ENCODE measurements at places on chromosomes 12 and 14.

GRCh38 chr14:93301821-93302447 lies 30.9 kb downstream of the BTBD7 start:
- no peak for DNase-seq

DNA sequence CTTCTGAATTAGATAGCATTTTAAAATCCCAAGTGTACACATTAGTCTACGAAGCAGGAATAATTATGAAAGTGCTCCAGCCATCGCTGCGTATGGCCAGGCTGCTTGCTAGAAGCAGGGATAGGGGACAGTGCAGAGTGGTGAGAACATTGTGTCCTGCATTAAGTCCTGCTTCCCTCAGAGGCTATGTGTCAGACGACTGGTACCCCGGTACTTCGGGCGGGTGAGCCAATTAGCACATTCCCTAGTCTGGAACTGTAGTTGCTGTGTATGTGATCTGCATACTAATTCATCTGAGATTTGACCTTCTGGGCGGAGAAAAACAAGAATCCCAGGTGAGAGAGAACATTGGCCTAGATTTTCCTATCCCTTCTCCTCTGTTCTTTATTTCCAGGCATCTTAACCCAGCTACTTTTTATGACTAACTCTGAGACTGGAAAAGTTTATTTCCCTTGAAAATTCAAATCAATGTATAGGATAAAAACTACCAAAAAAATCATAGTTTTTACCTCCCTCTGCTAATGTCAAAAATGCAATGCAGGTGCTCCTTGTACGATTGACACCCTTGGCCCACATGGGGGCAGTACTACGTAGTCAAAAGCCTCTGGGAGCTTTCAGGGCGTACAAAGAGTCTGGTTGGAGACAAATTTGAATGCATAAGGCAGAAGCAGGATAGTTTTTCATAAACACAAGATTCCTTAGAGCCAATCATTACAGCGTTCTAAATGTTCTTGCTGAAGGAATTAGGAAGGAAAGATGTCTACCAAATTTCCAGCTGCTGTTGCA lies 764.3 kb downstream of the NOVA1 start:
- DNase-seq, result peak; percentile 19

- DNase-seq, result no peak
Measured at GRCh38 chr14:81137316-81137715, 83.4 kb downstream of the GTF2A1 start.

GRCh38 chr12:14999021-14999694 lies 26.3 kb downstream of the PDE6H start:
- peak; percentile 35 for DNase-seq

- DNase-seq, result peak; percentile 75
Measured at GRCh38 chr14:75399843-75400775, 27.7 kb upstream of the JDP2 start.

GRCh38 chr12:20370866-20371519 lies 2.7 kb downstream of the PDE3A start:
- no peak for DNase-seq

DNA sequence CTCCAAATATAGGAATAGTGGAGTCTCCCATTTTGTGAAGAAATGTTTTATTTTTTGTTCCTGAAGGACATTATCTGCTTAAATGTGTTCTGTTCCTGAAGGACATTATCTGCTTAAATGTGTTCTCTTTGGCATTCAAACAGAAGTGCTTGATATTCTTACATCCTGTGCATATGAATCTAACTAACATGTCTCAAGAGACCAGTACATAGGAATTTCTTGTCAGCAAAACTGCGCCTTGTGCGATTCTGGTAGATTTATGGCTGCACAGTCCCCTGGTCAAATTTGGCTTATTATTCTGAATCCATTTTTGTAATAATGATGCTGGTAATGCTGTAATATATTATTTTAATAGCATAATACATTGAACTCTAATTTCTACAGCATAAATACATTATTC lies 722.4 kb downstream of the NOVA1 start:
- no peak for DNase-seq

DNA sequence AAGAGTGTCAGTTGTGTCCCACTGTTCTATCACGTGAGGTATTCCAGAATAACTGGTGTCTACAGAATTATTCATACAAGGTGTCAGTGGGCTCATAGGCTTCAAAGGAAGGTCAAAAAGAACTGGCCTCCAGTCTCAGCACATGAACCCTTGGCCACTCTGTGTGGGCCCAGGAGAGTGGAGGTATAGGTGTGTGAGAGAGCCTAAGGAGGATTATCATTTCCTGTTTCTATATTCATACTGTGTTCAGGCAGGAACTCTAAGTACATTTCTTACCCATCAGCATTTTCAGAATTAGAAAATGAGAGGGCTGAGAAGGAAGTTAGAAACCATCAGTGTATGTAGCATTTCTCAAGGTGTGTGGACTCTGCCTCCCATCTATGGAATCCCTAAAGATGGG lies 87.0 kb downstream of the BTG1 start:
- DNase-seq, result no peak

DNA sequence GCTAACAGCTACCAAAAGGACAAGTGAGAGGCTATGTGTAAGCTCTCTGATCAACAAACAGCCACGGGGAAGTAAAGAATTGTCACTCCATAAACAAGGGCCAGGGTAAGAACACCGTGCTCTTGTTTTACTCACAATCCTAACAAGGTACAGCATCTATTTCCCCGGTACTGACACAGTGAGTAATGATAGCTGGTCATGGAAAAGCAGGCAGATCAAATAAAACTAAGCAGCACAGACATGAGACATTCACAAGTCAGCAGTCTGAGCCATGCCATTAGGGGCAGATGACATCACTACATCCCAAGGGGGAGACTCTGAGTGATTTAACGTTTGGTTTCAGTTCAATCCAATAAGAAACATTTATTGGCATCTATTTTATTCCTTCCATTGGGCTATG lies 54.4 kb downstream of the ARL6IP4 start:
- no peak for DNase-seq

DNA sequence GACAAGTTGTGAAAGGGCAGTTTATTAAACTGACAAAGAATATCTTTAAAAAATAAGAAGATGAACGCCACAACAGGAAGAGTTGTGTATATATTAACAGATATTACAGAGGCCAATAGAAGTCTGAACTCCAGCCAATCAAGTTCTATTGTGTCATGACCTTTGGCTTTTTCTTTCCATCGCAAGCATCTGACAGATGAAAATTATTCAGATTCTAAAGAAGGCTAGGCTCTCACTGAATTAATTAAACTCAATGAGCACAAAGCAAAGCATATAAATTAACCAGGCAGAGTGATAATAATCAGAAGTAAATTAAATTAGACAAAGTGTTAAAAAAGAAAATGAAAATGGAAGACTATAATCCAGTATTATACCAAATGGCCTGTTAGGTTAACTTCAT lies 62.0 kb upstream of the PYGL start:
- DNase-seq, result no peak

DNA sequence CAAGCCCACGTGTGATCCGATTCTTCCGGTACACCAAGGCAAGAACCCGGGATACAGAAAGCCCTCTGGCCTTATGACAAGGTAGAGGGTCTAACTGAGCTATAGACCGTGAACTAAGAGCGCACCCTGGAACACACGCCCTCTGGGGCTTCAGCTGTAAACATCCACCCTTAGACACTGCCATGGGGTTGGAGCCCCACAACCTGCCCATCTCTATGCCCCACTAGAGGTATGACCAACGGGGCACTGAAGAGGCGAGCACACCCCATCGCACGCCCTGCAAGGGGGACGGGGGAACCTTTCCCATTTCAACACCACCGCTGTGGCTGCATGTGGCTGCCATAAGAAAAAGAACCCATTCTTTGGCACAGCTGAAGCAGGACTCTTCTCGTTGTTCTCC lies 1206.0 kb upstream of the TMEM132C start:
- no peak for DNase-seq

- no peak for DNase-seq
Measured at GRCh38 chr12:104701756-104702155, 245.0 kb downstream of the CHST11 start.

DNA sequence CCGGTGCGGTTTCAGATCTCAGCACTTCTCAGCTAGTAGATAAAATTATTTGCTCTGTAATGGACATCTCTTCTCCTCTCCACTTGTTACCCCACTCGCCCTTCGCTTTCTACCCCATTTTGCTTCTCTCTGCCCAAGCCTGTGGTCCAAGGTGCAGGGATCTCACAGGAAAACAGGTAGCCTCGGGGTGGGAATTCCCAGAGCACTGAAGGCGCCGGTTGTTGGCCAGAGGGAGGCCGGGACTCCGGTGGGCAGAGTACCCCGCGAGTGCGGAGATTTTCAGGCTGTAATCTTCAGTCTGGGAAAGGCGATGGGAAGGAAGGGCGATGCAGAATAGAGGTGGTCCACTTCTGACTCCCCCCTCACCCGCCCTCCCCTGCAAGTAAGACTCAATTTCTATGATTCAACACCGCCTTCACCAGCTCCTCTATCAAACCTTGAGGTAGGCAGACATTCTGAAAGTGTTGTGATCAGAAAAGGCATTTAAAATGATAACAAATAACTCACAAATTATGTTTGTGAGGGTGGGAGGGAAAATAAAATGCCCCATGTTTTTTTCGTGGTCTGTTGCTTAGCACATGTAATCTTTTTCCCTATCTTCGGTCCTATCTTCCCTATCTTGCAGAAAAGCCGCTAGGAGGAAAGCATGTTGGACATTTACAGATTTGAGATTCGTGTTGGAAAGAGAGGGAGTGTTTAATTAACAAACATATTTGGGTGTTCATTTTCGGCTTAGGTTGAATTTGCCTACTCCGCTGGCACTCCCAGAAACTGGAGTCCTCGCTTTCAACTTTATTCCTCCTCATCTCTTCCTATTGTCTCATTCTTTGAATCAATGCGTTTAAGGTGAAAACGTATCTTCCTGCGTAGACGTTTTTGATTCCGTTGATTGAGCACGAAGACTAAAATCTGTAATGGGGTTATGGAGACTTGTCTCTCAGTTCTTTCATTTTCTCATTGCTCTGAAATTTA lies 8.5 kb downstream of the FOXG1 start:
- no peak for DNase-seq

DNA sequence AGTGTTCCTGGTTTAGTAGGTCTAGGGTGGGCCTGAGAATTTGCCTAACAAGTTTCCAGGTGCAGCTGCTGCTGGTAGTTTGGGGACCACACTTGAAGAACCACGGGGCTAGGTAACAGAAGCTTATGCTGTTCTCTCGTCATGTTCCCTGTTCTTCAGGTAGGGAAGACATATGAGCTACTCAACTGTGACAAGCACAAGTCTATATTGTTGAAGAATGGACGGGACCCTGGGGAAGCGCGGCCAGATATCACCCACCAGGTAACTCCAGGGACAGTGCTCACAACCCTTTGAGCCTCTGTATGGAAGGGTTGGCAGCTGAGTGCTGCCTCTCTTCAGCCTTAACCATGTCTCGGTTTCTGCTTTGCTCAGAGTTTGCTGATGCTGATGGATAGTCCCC lies 3.5 kb downstream of the EMG1 start:
- no peak for DNase-seq

GRCh38 chr12:118984161-118984943 lies 3.0 kb downstream of the SRRM4 start:
- no peak for DNase-seq

DNA sequence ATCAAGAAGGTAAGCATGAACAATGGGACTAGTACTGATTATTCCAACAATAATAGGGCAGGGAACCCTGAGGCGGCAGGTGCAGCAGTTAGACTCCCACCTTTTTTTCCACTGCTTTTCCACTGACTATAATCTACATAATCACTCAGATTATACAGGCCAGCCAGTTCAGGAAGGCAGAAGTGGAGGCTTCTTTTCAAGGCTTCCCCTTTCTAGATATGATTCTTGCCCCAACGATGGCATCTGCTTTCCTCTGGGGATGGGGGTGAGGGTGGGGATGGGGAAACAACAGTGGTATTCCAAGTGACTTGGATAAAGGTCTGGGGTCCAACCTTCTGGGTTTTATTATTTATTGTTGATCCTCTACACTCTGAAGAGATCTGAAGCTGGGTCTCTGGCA lies 331 bp downstream of the NCKAP1L start:
- DNase-seq, result no peak

DNA sequence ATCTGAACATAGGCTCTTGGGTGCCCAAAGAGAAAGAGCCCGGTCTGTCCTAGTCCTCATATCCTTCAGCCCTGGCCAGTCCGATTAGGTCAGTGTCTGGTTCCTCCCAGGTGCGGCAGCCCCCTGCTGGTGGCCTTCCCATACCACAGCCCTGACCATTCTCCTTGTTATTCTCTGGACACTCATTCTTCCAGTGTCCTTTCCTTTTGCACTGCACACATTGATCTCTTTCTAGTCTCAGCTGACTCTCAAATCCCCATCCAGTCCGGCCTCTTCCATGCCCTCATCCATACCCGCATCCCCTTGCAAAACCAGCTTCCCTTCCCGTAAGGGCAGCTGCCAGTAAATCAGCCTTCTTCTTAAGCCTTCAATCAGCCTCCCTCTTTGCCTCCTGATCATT lies 1316.3 kb downstream of the TMEM121 start:
- DNase-seq, result no peak

DNA sequence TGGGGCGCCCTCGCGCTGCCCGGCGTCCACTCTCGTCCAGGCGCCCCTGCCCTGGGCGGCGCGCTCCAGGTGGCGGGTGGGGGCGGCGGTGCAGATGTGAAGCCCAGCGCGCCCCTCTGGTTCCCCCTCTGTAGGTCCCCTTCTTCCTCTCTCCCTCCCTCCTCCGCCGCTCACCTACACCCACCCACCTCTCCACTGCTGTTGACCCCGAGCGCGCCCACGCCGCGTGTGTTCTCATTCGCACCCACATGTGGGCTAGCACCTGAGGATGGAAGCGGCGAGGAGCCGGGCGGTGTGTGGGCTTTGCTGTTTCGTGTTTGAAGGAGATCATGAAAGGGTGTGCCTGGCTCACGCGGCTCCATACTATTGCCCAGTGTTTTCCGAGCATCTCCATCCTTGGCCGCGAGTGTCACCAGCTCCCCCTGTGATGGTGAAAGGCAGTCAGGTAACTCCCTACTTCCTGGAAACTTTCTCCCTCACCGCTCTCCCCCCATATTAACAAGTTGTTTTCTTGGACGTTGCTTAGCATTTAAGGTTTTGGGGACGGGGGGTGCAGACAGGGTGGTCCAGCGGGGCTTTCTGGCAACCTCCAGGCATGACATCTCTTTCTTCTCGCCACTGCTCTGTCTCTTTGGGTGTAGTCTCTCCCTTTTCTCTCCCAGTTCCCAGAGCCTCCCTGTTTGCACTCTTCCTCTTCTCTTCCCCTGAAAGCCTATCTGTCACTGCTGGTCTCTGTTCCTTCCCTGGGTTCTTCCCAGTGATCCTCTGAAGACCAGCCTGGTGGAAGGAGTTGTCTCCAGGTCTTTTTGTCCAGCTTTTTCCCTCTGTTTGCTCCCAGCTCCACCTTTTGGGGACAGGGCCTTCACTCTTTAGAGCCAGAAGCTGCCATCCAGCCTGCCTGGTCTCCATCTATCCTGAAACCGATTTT lies 1.6 kb downstream of the CACNA1C start:
- DNase-seq, result peak; percentile 51

DNA sequence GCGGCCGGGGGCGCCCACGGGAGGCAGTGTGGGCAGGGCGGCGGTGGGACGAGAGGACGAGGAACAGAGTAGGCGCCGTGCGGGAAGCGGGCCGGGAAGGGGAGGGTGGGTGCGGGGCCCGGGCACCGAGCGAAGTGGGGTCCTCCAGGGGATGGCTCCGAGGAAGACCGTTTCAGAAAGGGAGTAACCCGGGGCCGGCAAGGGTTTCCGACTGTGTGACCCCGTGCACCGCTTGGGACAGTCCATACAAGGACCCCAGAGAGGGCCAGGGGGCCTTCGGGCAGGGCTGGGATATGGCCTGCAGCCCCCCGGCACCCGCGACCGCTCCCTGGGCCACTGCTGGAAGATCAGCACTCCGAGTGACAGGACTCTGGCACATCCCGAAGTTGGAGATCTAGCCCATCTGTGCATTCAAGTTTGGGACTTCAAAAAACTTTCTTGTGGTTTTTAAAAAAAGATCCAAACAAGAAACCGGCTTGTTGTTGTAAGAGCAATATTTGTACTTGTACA lies 448 bp downstream of the TSPAN9 start:
- DNase-seq, result peak; percentile 50

GRCh38 chr12:92213166-92213565 lies 67.5 kb upstream of the BTG1 start:
- no peak for DNase-seq
